ENCODE measurements at places on chromosomes 1 and 21.

DNA sequence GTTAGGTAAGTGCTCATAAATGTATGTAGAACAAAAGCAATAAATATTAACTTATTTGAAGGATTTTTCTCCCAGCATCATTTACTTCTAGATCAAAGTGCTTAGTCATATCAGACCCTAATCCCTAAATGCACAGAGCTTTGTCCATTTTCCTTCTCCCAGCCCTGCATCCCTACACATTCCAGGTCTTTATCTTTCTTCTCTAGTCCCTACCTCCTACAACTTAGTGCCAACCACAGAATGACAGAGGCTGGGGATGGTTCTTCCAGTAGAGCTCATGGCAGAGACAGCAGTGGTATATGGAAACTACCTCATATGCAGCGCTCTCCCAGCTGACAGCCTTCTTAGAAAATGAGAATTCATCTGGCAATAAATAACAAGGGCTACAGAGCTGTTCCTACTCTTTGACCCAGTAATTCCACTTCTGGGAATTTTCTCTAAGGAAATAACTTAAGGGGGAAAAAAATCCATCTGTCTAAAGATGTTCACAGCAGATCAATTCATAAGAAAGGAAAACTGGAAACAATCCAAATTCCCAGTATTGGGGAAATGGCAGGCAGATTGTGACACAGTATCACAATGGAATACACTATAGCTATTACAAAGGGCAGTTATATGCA lies 62.9 kb upstream of the ROR1 start:
- DNase-seq, result no peak

GRCh38 chr1:241899210-241899609 lies 51.2 kb downstream of the EXO1 start:
- DNase-seq, result no peak

GRCh38 chr1:153648000-153648643 lies 10.4 kb upstream of the SNAPIN start:
- DNase-seq, result no peak

DNA sequence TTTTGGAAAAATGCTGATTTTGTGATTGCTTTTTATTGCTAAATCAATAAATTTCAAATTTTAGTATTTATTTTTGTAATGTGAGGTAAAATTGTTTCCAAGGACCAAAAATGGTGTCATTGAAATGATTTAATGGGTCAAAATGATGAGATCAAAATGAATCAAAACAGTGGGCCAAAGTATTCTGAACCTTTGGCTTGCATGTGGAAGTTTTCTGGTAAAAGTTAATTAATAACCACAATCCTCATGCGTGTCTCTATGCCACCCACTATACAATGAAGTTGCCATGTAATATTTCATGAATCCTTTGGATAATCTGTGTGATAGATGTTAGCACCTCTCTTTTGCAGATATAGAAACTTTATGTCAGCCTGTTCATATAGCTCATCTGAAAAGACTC lies 83.8 kb downstream of the PAPPA2 start:
- no peak for DNase-seq

GRCh38 chr21:16304174-16305095 lies 574.7 kb downstream of the USP25 start:
- no peak for DNase-seq

DNA sequence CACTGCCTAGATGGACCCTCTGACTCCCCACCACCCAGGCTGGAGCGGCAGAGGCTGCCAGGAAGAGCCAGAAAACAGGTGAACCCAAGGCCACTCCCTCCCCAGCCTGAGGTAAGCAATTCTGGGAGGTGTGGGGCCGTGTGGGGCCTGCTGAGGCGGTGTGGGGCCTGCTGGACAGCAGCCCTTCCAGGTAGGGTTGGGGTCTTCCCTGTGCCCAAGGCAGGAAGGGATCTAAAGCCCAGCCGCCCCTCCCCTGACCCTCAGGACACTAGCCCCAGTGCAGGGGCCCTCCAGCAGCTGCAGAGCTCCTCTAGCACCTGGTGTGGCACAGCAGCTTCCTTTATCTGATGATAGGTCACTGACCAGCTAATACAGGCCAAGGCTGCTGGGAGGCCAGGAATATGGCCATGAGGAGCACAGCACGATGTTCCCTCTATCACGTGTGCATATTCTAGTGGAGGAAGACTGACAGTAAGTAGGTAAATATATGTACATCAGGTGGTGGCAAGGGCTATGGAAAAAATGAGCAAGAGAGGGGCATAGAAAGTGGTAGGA lies 86.9 kb downstream of the IER5 start:
- no peak for DNase-seq

Data from stimulated activated CD4-positive, alpha-beta T cell treated with anti-CD3 and anti-CD28 coated beads, Interleukin-1b, Interleukin-23, amount 100 ng/mL, for 1 hour (primary cell).